ENCODE measurements at places on chromosomes 5 and 9. TPM values are rescaled to one million over a fixed set of nuclear protein-coding genes. Genes with fewer than 3 reads are reported as not detected.

- H3K4me3 ChIP-seq = no peak overlapping the region
- no peaks in the 10 kb centered on the region for H3K4me1 ChIP-seq
- H3K27ac ChIP-seq = no peak overlapping the region
- no peaks in the 10 kb centered on the region for H3K36me3 ChIP-seq
These were observed 179.2 kb downstream of the FBN2 start for GRCh38 chr5:128358826-128359225.

- no peaks in the 10 kb centered on the region for H3K36me3 ChIP-seq
- peak overlapping the region; percentile 24 for H3K27ac ChIP-seq
- H3K27me3 ChIP-seq = peaks cover 3% of the 10 kb centered on the region
- peaks cover 9% of the 10 kb centered on the region for H3K4me1 ChIP-seq
- no peak for DNase-seq
- H3K4me3 ChIP-seq = no peak overlapping the region
These were observed 141.1 kb upstream of the TARS1 start for GRCh38 chr5:33299621-33300208.

- H3K27me3 ChIP-seq = peaks cover 13% of the 10 kb centered on the region
- H3K4me3 ChIP-seq = no peak overlapping the region
- H3K36me3 ChIP-seq = no peaks in the 10 kb centered on the region
- no peak overlapping the region for H3K27ac ChIP-seq
- DNase-seq = no peak
These were observed 2.9 kb downstream of the PPP3R2 start for GRCh38 chr9:101591787-101592446.

PAPPA gene
- total RNA-seq = not detected

ASPN gene
- not detected for total RNA-seq
